CD14-positive monocyte (primary cell): ENCODE measurements at places on chromosomes 2 and 18. TPM values are rescaled to one million over a fixed set of nuclear protein-coding genes. Genes with fewer than 3 reads are reported as not detected.

GRCh38 chr18:14999085-14999975 lies 251.4 kb downstream of the ANKRD30B start:
- H3K27ac ChIP-seq, result no peak overlapping the region
- no peak for DNase-seq
- no peaks in the 10 kb centered on the region for H3K27me3 ChIP-seq
- no peak overlapping the region for H3K4me3 ChIP-seq
- H3K36me3 ChIP-seq, result no peaks in the 10 kb centered on the region

The G6PC2 gene
- not detected for polyA plus RNA-seq

DNA sequence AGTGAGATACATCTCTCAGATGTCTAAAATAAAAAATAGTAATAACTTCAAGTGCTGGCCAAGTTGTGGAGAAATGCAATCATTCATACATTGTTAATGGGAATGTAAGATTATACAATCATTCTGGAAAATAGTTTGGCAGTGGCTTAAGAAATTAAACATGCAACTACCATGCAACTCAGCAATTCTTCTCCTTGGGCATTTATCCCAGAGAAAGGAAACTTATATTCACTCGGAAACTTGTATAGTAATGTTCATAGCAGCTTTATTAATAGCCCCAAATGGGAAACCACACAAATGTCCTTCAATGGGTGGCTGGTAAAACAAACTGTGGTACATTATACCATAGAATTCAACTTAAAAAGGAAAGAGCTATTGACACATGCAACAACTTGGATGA lies 274.0 kb upstream of the SPRED2 start:
- no peak overlapping the region for H3K4me3 ChIP-seq
- no peaks in the 10 kb centered on the region for H3K36me3 ChIP-seq
- H3K27ac ChIP-seq, result no peak overlapping the region
- DNase-seq, result no peak

DNA sequence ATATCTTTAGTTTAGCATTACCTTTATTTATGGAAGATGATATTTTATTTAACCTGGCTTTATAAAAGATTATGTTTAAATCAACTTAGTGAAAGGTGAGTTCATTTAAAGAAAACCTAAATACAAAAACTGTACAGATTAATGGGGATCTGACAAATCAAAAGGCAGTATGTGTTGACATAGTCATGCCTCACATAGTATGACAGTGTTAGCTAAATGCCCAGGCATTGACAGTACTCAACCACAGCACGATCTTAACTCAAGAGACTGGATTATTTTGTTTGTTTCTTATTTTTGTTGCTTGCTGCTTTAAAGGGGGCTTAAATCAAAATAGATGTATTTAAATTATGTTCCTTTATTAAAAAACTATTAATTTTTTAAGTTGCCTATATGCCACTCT lies 7.8 kb downstream of the DOK6 start:
- no peaks in the 10 kb centered on the region for H3K4me1 ChIP-seq
- no peak for DNase-seq
- H3K27ac ChIP-seq, result no peak overlapping the region
- H3K36me3 ChIP-seq, result no peaks in the 10 kb centered on the region
- no peaks in the 10 kb centered on the region for H3K27me3 ChIP-seq

- no peak overlapping the region for H3K4me3 ChIP-seq
- no peak overlapping the region for H3K27ac ChIP-seq
- no peak for DNase-seq
- H3K36me3 ChIP-seq, result no peaks in the 10 kb centered on the region
Observed at GRCh38 chr2:237297421-237298150, 116.4 kb downstream of the COL6A3 start.
